GM13976 (cell line): ENCODE measurements at places on chromosomes 6 and 20.

- no peak for DNase-seq
These were observed 327.5 kb downstream of the NRN1 start for GRCh38 chr6:5679270-5679669.

GRCh38 chr6:26571592-26572296 lies 25.0 kb upstream of the ABT1 start:
- DNase-seq = peak; percentile 50

GRCh38 chr20:56211051-56211450 lies 37.5 kb upstream of the MC3R start:
- no peak for DNase-seq

- DNase-seq = no peak
These were observed 141.1 kb upstream of the EEF1E1 start for GRCh38 chr6:8243475-8243874.

GRCh38 chr6:138101946-138102731 lies 5.1 kb downstream of the PERP start:
- DNase-seq = no peak

- no peak for DNase-seq
These were observed 16.3 kb downstream of the ZNF133 start for GRCh38 chr20:18304618-18305017.

DNA sequence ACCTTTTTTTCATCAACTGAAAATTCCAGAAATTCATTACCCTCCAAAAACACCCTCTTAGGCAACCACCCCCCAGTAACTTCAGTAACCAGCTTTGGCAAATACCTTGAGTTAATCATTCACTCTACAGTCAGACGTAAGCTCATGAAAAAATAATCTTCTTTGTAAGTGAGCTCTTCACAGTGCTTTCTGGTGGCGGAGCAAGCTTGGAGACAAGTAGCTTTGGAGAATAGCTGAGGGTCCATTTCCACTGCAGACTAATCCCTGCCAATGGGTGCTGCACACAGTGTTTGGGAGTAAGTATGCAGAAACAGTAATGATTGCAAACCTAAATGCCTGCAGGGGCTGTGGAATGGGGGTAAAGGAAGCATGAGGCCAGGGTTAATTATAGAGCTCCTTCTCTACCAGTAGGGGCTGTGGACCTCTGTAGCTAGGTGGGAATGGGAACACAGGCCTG lies 56.8 kb upstream of the HINT3 start:
- no peak for DNase-seq

GRCh38 chr6:98653179-98653578 lies 181.2 kb upstream of the POU3F2 start:
- DNase-seq = no peak

DNA sequence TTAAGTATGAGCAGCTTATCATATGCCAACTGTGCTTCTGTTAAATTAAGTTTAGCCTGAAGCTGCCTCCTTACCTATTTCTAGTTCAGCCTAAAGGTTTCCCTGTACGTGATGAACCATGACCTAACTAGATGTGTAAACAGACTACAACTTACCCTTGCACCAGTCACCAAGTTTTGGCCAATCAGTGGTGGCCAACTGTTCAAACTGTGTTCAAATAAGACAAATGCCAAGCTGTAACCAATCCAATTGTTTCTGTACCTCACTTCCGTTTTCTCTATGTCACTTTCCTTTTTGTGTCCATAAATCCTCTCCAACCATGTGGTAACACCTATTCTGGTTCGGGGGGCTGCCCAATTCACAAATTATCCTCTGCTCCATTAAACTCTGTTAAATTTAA lies 6.0 kb upstream of the SLC2A10 start:
- no peak for DNase-seq

- DNase-seq = peak; percentile 32
These were observed 675 bp downstream of the DSTN start for GRCh38 chr20:17570347-17571152.

DNA sequence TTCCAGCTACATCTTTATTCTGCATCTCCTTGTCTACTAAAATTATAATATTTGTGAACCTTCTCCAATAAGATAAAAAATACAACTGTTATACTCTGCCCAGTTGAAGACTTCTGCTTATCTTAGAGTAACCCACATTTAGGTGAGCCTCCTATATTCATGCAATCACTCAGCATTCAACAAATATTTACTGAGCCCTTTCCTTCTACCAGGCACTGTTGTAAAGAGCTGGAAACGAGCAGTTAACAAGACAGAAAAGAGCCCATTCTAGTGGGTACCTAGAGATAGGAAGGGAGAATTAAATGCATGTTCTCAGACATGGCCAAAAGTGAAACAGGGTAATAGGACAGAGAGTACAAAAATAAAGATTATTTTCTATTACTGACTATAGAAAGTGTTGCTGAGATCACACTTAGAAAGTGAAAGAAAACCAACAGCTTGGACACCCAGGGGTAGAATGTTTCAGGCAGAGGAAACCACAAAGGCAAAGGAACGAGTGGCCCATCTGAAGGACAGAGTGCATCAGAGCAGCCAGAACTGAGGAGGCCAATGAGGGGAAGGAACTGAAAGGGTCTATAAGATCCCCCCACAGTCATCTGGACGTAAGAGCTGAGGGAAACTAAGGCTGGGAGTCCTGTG lies 50.8 kb upstream of the SMLR1 start:
- DNase-seq = peak; percentile 55

DNA sequence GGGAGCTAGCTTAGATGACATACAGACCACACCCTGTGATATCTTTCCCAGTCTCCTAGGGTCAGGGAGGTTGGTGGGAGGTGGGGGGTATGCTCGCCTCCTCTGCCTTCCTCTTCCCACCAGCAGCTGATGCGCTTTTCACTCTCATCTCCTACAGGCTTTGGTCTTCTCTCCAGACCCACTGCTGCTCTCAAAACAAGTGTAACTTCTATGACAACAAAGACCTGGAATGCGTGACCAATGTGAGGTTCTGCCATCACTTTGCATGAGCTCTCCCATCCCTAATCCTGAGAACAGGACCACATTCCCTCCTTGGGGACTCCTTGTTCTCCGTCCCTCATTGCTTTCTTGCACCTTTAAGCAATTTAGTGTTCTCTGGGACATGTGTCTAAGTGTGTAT lies 2.7 kb downstream of the CTSA start:
- DNase-seq = no peak

GRCh38 chr6:11931296-11932035 lies 80.6 kb upstream of the HIVEP1 start:
- DNase-seq = no peak

DNA sequence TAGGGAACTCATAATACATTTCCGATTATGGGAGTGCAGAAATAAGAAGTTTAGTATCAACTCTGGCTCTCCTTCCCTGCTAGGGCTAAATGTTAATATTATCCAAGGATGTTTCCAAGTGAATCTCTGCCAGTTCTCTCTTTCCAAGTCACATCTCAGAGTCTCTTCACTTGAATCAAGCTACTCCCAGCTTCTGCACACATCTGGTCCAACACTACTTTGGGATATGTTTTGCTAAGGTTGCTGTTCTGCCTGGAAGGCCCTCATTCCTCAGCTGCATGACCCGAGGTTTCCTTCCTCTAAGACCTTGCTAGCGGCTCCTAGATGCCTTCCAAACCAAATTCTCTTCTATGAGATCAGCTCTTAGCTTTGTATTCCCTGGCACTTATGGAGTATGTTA lies 331.8 kb downstream of the GJA1 start:
- DNase-seq = no peak

DNA sequence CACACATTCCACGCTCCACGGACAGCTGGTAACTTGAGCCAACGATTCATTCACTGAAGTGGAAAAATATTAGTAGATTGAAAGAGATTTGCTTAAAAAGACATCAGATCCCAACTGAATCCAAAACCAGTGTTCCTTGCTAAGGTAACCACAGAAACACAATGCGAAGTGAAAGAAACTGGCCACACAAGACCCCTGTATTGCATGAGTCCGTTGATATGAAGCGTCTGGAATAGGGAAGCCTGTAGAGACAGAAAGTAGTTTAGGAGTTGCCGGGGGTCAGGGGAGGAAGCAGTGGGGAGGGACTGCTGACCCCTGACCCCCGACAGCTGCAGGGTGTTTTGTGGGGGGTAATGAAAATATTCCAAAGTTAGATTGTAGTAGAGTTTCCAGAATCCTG lies 10.0 kb downstream of the PCK1 start:
- DNase-seq = no peak

DNA sequence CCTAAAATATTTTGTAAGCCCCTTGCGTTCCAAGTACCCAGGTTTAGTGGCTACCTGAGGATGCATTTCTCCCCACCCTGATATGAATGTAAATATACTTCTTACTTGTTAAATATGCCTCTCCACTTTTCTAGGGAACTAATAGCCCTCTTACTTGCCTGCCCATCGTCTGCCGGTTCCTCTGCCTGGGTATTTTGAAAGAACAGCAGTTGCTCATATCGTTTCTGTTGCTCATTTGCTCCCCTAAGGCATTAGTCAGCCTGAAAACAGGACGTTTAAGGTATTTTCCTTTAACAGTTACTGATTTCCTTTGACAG lies 141.3 kb upstream of the CARMIL1 start:
- no peak for DNase-seq

DNA sequence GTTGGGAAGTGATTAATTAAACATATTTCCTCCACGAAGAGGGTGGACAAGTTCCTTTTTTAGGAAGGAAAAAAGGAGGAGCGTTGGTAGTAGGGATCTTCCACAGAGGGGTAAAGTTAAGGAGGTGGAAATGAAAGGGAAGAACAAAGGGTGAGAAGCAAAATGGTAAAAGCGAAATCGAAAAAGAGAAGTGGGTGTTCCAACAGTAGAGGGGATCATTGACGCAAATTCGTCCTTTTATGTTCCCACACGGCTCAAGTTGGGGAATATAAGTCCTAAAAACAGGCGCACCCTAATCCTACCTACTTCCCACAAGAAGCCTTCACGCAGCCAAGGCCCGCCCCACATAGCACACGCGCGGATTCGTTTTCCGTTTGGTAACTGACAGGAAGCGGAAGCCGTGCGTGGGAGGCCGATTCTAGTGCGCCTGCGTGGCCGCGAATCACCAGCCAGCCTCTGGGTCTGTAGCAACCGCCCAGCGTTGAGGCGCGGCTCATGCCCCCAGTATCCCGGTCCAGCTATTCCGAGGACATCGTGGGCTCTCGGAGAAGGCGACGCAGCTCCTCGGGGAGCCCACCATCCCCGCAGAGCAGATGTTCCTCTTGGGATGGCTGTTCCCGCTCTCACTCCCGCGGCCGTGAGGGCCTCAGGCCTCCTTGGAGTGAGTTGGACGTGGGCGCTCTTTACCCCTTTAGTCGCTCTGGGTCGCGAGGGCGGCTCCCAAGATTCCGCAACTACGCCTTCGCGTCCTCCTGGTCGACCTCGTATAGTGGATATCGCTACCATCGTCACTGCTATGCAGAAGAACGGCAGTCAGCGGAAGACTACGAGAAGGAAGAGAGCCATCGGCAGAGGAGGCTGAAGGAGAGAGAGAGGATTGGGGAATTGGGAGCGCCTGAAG lies at the start of gene NKAPL:
NKAPL (plus strand) TSS at position 421 of the 901 bp plus-strand sequence; CDS start at position 496, 75 bp downstream.
- peak; percentile 64 for DNase-seq

- no peak for DNase-seq
These were observed 334.8 kb upstream of the SULF2 start for GRCh38 chr20:48120120-48120519.

DNA sequence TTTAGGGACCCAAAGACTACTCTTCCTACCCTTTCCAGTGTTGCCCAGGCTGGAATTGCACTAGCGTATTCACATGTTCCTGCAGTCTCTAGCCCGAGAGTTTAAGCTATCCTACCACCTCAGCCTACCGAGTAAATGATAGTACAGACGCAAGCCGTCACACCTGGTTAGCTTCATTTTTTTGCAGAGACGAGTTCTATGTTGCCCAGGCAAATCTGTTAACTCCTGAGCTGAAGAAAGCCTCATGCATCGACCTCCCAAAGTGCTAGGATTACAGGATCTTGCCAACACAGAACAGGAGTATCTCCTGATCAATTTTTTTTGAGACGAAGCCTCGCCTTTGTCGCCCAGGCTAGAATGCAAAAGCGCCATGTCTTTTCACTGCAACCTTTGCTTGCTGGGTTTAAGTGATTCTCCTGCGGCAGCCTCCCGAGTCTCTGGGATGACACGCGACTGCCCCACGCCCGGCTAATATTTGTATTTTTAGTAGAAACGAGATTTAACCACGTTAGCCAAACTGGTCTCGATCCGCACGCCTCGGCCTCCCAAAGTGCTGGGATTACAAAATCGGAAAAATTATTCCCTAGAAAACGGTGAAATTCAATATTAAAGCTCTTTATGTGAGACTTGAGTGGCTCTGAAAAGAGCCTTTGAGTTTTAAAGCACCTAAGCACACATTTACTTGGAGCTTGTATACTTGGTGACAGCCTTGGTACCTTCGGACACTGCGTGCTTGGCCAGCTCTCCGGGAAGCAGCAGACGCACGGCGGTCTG lies 128.5 kb downstream of the HFE start:
- DNase-seq = no peak

GRCh38 chr6:148790817-148791216 lies 44.0 kb downstream of the UST start:
- no peak for DNase-seq

- no peak for DNase-seq
These were observed 615.3 kb upstream of the BTBD3 start for GRCh38 chr20:11302436-11302835.

DNA sequence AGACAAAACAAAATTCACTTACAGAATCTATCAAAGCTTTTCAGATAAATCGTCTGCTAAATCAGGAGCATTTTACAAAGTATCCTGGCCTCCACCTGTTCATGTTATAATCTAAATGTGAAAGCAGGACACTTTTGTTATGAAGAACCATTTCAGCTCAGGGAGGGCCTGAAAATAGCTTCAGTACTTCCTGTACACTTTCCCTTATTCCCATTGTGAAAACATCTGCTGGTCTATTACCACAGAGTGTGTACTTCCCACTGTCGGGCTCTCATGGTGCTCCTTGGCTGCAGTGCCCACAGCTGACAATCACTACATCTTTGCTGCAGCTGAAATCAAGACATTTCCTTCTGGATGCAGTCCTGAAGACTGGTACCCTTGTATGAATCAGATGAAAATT lies 128.1 kb downstream of the OPRM1 start:
- no peak for DNase-seq

- DNase-seq = peak; percentile 52
These were observed 164.0 kb downstream of the GMDS start for GRCh38 chr6:2081155-2082138.

- no peak for DNase-seq
These were observed 25.0 kb downstream of the ARMC2 start for GRCh38 chr6:108873251-108873650.

- no peak for DNase-seq
These were observed 44.8 kb downstream of the RIPOR3 start for GRCh38 chr20:50646483-50646996.

GRCh38 chr6:35724059-35724458 lies 12.8 kb upstream of the ARMC12 start:
- no peak for DNase-seq

GRCh38 chr20:24616258-24617079 lies 147.0 kb downstream of the SYNDIG1 start:
- no peak for DNase-seq

GRCh38 chr20:19714579-19714840 lies 43.5 kb upstream of the RIN2 start:
- DNase-seq = no peak

GRCh38 chr6:121579478-121579877 lies 144.0 kb downstream of the GJA1 start:
- DNase-seq = no peak
